Astrocyte of the spinal cord (primary cell): ENCODE measurements at places on chromosomes 12 and 14.

DNA sequence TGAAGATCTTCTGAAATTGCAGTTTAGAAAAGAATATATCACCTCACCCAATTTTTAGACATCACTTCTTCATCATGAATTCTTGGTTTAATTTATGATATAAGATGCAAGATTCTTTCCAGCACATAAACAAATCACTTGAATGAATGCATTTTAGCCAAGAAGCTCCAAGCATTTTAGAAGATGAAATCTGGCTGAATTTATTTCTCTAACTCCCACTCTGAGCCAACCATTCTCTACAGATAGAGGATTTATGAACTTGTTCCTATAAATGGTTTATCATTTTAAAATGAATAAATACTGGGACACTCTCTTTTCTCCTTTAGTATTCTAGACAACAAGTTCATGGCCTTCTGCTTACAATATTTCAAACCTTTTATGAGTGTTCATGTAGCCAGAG lies 71.7 kb downstream of the GRIP1 start:
- DNase-seq = no peak

DNA sequence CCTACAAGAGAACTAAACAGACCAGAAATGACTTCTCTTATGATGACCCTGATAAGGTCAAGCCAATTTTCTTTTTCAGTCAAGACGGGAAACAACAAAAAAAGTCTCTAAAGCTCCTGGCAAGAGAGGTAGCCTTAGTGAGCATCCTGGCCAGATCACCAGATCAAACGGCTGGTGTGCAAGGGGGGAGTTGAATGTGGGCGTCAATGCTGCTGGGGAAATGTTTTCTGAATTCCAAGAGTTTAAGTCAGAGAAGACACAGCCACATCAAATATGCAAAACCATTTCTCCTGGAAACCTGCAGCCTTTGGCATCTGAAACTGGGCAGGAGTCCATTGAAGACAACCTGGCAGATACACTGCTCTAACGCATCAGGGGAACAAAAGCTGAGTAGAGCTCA lies 16.0 kb upstream of the SELPLG start:
- peak; percentile 95 for DNase-seq

DNA sequence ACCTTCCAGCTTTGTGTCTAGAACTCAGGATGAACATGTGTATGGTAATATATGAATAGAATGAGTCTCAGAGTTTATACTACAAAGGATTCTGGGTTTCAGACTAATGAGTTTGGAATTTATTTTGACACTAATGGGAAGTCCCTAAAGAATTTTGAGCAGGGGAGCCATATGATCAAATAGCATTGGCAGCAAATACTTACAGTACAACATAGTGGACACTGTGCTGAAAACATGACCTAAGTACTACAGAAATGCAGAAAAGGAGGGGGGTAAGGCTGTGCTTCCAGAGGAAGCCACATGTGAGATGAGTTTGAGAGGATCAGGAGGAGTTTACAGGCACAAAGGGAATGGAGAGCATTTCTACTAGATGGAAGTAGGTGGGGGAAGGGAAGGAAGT lies 225.8 kb downstream of the C12orf42 start:
- peak; percentile 37 for DNase-seq

DNA sequence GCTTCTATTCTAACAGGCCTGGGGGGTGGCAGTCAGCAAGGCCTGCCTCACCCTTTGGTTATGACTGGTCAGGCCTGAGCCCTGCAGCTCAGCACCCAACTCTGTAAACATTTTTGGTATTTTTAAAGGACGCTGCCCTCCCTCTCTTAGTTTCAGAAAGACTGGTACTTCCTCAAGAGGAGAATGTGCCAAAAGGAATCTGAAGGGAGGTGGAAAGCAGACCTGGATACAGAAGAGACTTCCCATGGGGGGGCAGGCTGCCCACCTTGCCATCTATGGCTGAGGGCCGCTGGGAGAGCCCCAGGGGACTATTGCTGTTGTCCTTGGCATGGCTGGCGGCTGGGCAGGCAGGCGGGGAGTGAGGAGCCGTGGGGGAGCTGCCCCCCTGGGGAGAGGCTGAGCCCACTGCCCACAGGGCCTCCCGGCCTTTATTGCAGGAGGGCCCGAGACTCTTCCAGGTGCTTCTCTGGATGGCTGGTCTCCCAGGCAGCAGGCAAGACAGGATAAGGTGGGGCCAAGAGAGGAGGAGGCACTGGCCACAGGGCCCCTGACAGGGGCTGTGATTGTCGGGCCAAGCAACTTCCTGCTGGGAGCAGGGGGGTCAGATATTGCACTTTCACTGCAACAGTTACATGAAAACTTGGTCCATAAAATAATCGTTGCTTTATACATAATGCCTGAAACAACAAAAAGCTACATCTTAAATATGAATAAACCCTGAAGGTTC lies 3.5 kb downstream of the ARL6IP4 start:
- no peak for DNase-seq

- no peak for DNase-seq
Observed at GRCh38 chr14:99312106-99312505, 40.1 kb upstream of the BCL11B start.

- DNase-seq = no peak
Observed at GRCh38 chr12:2234646-2235350, 182.0 kb downstream of the CACNA1C start.

DNA sequence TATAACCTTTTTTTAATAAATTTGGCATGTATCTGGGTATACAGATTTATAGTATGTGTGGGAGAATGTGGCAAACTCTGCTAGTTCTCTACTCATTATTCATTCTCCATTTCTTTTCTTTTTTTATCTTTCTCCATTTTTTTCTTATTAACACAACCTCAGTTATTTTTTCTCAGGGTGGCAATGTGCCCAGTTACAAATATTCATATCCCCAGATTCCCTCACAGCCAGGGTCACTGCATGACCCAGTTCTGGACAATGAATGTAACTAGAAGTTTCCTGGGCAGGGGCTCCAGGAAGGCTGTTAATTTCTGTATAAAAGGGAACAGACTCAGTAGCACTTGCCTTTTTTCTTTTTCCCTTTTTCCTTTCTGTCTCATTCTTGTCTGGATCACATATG lies 95.6 kb downstream of the VCPKMT start:
- DNase-seq = no peak

GRCh38 chr12:52005903-52006703 lies 643 bp upstream of the TAMALIN start:
- DNase-seq = no peak

DNA sequence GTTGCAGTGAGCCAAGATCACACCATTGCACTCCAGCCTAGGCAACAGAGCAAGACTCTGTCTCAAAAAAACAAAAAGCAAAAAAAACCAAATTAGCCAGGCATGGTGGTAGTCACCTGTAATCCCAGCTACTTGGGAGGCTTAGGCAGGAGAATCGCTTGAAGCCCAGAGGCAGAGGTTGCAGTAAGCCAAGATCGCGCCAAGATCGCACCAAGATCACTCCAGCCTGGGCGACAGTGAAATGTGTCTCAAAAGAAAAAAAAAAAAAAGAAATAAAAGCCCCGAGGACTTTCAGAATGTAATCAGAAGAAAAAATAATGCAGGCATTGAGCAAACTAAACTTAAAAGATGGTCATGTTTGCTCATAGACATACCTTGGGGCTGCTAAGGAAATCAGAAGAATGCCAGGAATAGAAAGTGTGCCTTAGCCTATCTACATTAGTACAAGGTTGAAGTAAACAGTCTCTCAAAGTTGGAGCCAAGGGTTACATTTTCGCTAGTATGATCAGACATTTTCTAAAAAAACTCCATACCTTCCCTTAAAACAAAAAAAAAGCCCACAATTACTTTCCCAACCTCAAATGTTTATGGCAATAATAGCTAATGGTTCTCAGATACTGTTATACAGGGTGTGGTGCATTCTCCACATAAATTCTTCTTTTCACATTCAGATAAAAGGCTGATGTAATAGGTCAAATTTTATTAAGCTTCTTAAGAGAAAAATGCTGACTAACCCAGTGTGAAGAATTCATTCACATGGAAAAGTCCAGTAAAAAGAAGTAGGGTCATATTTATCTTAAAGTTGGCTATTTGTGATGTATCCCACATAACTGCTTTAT lies 15.8 kb downstream of the DTD2 start:
- DNase-seq = peak; percentile 78

GRCh38 chr14:75631453-75631831 lies 29.2 kb downstream of the ERG28 start:
- DNase-seq = no peak

- no peak for DNase-seq
Observed at GRCh38 chr12:43196268-43196907, 355.6 kb downstream of the ADAMTS20 start.

DNA sequence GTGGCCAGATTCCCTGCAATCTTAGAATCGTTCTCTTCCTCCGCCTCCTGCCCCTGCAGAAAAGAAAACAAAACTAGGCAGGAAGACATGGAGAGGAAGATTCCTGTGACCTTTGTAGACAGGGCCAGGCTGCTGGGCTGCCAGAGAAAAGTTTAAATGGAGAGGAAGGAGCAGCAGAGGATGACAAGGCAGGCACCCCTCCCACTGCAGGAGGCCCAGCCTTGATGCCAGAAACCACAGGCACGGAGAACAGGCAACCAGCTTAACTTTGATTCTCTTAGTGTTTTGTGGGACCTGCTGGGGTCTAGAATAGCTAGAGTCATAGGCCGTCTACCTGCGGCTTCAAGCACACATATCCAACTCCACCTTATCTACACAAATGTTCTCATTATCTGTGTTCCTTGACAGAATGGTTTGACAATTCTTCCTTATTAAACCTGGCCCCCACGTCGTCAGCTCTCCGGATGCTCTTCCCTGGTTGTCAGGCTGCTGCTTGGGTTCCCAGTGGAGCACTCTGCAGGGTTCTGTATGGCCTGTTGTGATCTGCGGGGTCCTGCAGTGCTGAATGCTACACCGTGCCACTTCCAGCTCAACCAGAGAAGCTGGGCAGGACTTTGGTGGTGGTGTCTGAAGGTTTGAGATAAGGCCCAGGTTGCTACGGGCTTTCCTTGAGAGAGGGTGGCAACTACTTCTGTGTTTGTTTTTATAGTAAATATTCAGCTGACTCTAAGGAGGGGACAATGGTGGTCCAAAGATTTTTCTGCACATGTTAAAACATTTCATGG lies 609.5 kb downstream of the AACS start:
- no peak for DNase-seq

GRCh38 chr12:28936711-28937110 lies 212.4 kb upstream of the FAR2 start:
- DNase-seq = no peak

GRCh38 chr14:50943943-50944646 lies at the start of gene PYGL:
Gene PYGL, minus strand, starts transcription at chr14:50944483. Its CDS starts 80 bp downstream, at chr14:50944403.
- DNase-seq = peak; percentile 58

GRCh38 chr12:92404259-92404894 lies 258.7 kb upstream of the BTG1 start:
- no peak for DNase-seq

DNA sequence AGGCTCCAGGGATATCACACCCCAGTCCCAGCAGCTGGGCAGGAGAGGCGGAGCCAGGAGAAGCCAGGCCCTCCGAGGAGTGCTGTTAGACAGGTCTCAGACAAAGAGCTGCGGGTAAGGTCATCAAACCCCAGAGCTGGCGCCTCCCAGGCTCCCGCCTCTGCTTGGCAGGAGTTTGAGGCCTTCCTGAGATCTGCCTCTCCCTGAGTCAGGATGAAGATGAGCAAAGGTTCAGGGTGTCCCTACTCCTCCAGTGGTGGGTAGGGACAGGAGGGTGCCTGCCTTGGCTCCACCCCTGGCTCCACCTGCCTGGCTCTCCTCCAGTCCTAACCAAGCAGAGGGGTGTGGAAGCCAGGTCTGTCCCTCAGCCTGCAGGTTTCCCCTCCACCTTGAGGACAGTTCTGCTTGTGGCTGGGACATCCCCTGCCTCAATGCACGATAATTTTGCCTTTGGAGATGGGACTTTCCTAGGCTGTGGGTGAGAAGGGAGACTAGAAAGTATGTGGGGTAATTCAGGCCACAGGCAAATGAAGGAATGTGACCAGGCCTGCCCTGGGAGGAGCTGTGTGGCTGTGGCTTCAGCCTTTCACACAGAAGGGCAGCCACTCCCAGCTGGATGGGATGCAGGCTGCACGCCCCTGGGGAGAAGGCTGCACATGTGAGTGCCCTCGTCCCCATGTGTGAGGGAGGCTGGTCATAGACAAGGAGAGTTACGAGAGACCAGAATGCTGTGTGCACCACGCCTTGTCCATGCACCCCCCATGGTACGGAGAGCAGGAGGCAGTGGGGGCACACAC lies 2.2 kb downstream of the PLEKHG6 start:
- no peak for DNase-seq

DNA sequence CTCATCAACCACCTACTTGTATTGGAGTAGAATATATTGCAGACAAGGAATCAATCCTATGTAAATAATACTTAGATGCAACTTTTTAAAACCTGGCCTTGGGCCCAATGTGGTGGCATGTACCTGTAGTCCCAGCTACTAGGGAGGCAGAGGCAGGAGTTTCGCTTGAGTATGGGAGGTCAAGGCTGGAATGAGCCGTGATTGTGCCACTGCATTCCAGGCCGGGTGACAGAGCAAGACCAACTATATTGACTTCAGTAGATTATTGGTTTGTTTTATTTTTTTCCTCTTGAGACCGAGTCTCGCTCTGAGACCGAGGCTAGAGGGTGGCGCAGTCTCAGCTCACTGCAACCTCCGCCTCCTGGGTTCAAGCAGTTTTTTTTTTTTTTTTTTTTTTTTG lies 3.6 kb downstream of the LARP4 start:
- no peak for DNase-seq

DNA sequence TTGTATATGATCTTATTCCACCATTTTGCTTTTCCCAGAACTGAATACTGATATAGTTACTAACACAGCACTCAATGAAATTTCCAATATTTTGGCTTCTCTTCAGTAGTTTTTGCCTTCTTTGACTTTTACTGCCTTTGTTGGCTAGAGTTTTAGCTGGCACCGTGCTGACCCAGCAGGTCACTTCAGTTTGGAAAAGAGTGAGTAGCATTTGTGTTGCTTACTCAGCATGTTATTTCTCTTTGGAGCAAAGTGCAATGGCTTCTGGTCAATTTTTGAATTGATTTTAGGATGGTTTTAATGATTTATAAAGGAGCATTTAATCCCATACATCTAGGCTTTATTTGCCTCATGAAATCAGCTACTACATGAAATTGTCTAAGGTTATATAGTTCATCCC lies 119.2 kb downstream of the ETNK1 start:
- DNase-seq = no peak

GRCh38 chr12:57148469-57149244 lies 1.2 kb upstream of the LRP1-AS start:
- no peak for DNase-seq

DNA sequence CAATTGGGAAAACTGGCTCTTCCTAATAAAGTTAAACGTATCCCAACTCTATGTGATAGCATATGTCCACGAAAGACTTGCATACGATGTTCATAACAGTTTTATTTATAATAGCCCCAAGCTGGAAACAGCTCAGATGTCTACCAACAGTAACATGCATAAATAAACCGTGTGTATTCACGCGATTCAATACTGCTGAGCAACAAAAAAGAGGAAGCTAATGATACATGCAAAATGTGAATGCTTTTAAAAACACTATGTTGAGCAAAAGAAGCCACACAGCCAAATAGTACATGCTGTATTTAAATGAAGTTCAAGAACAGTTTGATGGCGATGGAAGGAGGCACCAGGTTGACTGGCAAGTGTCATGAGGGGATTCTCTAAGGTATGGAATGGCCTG lies 55.7 kb downstream of the TRIM9 start:
- DNase-seq = no peak
